ENCODE measurements at places on chromosomes 5 and 9.

- H3K36me3 ChIP-seq = no peaks in the 10 kb centered on the region
- H3K4me3 ChIP-seq = no peak overlapping the region
- no peak for DNase-seq
- H3K27me3 ChIP-seq = no peaks in the 10 kb centered on the region
These were observed 226.9 kb downstream of the ARRDC3 start for GRCh38 chr5:91156242-91156641.

- H3K4me1 ChIP-seq = no peaks in the 10 kb centered on the region
- no peaks in the 10 kb centered on the region for H3K27me3 ChIP-seq
- H3K4me3 ChIP-seq = peak overlapping the region; percentile 85
- H3K27ac ChIP-seq = peak overlapping the region; percentile 67
These were observed 329 bp downstream of the CDC23 start for GRCh38 chr5:138212828-138213160.

DNA sequence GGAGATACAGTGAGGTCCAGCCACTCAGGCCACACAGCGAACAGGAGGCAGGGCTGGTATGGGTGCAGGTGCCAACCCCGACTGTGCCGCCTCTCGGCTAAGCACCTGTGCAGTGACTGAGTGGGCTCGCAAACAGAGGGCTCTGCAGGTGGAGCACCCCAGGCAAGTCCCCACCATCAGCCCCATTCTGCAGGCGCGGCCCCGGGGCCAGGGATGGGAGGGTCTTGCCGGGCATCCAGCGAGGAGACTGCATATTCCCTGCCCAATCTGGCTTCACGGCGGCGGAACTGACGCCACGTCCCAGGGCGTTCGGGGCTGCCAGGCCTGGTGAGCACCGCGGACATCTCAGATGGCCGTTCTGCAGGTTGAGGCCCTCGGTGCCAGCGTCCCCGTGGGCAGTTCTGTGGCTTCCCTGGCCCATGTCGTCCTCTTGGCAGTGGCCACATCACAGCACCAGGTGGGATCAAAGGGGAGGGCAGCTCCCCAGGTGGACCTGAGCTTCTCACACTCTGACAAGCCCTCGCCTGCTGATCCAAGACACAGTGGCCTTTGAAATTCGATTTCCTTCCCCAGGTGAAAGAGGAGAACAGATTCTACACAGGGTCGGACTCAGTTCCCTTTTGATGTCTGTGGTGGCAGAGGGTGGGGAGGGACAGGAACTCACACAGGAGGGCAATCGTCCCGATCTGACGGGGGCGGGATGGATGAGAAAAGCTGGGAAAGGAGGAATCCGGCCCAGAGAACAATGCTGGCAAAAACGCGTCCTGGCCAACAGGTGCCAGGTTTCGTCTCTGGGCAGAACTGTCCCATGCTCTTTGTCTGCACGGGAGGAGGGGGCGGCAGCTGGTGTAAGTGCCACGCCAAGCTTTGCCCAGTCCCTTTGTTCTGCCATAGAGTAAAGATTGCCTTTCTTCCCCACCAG lies 18.8 kb downstream of the DBH start:
- no peak overlapping the region for H3K4me3 ChIP-seq
- H3K36me3 ChIP-seq = no peaks in the 10 kb centered on the region
- peaks cover 25% of the 10 kb centered on the region for H3K4me1 ChIP-seq

- H3K27ac ChIP-seq = peak overlapping the region; percentile 68
- H3K27me3 ChIP-seq = no peaks in the 10 kb centered on the region
- peak overlapping the region; percentile 76 for H3K4me3 ChIP-seq
- no peaks in the 10 kb centered on the region for H3K4me1 ChIP-seq
- DNase-seq = no peak
These were observed 1.5 kb downstream of the PKN3 start for GRCh38 chr9:128703616-128704355.

DNA sequence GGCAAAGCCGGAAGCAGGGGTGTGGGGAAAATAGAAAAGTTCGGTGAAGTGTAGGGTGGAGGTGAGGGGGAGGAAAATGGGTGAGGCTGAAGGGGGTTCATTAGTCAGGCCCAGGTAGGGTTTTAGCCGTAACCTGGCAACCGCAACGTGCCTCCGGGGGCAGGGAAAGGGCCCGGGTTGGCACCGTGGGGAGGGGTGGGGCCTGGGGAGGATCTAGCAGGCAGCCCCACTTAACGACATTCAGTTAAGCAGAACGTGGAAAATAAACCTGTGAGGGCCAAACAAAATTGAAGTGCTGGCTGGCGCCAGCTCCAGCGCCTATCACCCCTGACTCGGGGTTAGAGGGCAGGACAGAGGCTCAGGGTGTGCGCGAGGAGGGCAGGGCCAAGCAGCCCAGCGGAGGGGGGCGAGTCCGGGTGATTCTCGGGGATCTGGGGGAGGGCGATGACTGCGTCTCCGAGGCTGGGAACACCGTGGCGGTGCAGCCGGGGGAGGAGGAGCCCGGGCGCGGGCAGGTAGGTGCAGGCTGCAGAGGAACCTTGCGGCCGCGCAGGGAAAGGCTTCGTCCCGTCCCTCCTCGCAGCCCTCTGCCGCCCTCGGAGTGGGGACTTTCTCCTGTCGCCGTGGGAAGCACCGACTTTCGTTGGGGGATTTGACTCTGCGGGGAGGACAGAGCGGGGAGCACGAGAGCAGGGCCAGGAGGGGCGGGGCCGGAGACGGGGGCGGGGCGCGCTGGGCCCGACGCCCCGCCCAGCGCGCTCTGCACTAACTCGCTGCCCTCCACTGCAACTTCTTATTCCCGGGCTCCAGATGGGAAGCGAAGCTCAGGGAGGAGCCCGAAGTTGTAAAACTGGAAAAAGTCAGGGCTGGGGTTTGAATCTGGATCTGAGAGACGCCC lies 5.1 kb downstream of the RGS14 start:
- peaks cover 19% of the 10 kb centered on the region for H3K27me3 ChIP-seq
- H3K27ac ChIP-seq = no peak overlapping the region
- peak; percentile 35 for DNase-seq
- H3K4me3 ChIP-seq = no peak overlapping the region
